COLO829 (cell line): ENCODE measurements at places on chromosomes 5 and 9.

DNA sequence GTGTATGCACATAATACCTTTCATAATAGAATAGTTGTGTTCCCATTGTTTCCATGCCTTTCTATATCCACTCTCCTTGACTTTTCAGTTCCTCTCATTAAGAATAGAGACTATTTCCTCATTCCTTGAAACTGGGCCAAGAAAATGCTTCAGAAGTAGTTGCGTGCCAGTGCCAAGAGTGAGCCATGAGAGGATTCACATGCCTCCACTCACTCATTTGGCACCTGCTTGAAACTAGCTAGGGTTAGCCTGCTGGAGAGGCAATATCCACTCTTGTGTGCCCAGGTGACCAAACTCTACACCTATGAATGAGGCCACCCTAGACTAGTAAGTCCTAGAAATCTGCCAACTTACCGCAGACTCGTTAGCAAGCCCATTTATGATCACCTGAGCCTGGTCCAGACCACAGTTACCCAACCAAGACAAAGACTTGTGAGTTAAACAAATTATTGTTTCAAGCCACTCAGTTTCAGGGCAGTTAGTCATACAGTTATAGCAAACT lies 276.3 kb downstream of the EPB41L4A start:
- no peak for DNase-seq

- DNase-seq: peak; percentile 92
Measured at GRCh38 chr9:136901516-136902258, 15.4 kb downstream of the TRAF2 start.

DNA sequence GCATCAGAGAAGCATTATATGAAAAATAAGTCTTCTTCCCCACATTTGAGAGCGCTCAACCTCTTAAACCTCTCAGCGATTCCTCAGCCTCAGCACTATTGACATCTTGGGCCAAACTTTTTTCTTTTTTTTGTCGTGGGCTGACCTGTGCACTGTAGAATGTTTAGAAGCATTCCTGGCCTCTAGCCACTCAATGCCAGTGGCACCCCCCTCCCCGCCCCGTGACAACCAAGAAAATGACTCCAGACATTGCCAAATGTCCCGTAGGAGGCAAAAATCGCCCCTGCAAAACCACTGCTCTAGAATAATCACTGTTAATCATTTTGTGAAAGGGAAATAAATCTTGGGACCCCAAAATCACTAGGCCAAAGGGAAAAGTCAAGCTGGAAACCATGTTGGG lies 129.1 kb upstream of the BOD1 start:
- no peak for DNase-seq

DNA sequence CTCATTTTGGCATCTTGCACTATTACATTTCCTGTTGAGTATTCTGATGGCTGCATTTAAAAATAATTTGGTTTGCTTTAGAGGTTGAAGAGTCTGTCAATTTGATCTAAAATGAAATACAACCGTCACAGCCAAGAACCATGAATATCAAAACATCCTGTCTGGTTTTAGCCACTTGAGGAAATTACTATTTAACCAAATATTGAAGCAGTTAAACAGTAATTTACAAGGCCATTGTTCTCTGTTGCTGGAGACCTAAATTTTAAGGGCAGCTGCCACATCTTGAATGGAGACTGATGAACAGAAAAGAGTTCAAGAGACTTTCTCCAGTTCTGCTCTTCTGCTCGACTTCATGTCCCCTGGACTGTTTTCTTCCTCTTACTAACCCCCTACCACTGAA lies 549.4 kb downstream of the LRRC70 start:
- no peak for DNase-seq

DNA sequence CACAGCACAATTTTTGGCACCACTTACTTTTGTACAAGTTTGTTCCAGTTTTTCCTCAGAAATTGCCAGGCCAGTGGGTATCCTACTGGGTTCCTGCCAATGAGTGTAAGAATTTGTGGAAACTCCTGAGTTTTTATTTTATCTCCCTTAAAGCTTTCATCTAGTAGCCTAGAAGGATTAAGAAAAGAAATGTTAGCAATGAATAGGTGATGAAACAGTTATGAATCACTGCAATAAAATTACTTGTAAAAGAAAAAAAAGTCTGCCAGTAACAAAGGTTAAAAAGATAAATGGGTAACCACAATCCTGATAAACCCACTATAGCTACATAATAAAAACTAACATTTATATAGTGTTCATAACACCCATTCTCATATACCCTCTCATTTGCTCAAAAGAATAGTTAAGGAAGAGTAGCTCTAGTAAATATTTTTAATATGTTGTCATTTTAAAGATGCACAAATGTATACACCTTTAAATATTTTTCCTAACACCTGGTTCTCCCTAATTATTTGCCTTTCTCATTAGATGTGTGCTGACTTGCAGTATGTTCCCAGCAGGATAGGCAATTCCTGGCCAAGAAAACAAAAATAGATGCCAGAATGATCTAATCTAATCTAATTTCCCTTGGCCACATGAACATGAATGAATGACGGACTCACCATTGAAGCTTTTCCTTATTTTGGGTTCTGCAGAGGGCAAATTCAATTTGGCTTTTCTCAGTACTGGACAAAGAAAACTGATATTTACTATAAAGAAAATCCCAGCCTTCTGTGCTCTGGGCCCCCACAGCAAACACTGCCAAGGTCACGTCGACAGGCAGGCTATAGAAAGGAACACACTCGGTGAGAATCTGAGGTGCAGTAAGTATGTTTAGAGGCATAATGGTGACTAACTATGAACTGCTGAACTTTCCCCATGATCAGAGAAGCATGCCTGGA lies 26.4 kb downstream of the ERAP1 start:
- peak; percentile 2 for DNase-seq

DNA sequence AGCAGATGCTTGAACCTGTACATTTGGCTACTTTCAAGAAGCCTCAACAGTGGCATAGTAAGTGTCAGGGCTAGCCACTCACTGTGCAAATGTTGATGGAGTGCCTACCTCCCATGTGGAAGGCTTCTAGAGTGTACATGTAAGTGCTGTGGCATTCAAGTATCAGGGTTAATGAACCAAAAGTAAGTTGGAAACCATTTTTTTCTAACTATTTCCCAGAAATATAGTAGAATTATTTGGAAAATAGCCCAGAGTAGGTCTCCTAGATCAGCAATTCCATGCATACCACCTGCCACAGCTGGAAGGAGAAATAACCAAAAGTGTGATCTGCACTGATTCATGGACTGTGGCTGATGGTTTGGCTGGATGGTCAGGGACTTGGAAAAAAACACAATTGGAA lies 53.3 kb downstream of the FOXD1 start:
- DNase-seq: no peak

- DNase-seq: no peak
Measured at GRCh38 chr5:112634166-112634565, 103.5 kb upstream of the APC start.

GRCh38 chr9:136732444-136733178 lies 10.1 kb downstream of the LCN10 start:
- DNase-seq: no peak

- DNase-seq: no peak
Measured at GRCh38 chr5:96990102-96990501, 54.2 kb downstream of the LNPEP start.

GRCh38 chr9:26369093-26369492 lies 523.5 kb downstream of the CAAP1 start:
- no peak for DNase-seq

- DNase-seq: no peak
Measured at GRCh38 chr5:83488821-83489220, 17.3 kb downstream of the VCAN start.

- DNase-seq: no peak
Measured at GRCh38 chr5:148831590-148832565, 5.5 kb downstream of the ADRB2 start.

- no peak for DNase-seq
Measured at GRCh38 chr9:70902171-70902570, 219.2 kb downstream of the TRPM3 start.

DNA sequence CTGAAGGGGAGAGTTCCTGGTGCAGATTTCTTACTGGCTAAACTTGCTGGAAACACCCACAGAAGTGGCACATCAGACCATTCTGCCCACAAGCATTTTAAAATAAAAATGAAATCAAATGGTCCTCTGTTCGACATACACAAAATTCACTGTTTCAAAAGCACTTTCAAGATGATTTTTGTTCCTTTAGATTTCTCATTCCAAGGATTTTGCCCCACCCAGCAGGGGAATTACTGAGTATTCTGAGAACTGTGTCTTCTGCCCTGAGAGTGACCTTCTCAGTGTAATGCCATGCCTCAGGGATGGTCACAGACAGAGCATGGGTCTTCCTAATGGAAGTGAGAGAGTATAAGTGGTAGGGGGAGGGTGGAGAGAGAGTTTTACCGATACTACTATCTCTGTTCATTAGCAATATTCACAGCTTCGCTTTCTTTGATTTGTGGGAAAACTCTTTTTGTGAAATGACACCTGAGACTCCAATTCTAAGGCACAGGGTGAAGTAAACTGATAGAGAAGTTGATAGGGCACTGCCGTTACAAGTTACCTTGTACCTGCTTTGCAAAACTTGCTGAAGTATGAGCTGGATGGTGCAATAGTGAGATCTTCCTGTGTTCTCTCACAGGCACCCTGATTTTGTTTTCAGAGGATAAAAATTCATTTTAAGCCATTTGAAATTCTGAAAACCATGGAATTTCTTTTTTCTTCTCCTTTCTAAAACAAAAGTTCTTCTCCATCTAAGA lies 95.8 kb upstream of the CD180 start:
- no peak for DNase-seq

DNA sequence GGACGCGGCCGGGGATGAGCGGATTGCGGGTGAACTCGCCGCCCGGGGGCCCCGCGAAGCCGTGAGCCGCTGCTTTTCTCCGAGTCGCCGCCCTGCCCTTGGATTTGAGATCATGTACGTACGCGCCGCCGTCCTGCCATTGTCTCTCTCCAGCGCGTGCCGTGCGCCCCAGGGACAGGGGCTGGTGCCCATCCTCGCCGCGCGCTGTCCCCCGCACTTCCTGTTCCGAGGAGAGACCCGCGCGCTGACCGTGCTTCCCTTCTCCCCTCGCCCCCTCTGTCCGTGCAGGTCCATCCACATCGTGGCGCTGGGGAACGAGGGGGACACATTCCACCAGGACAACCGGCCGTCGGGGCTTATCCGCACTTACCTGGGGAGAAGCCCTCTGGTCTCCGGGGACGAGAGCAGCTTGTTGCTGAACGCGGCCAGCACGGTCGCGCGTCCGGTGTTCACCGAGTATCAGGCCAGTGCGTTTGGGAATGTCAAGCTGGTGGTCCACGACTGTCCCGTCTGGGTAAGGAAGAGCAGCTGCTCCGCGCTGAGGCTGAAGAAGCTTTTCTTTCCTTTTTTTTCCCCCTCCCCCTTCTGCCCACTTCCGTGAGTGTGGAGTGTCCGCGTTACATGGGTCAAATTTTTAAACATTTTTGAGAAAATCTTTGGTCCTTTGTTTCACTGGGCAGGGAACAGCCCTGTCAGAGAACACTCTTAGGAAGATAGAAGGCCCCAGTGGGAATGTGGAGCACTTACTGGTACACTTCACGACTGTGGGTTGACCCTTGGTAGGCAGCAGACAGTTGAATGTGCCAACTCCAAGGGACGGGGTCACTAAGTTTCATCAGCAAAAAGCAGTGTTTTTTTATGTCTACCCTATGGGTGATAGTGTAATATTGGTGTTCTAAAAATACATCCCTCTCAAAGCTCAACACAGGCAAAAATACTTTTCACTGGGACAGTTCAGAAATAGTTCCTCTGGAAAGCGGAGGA lies 727 bp downstream of the RHOBTB3 start:
- no peak for DNase-seq

DNA sequence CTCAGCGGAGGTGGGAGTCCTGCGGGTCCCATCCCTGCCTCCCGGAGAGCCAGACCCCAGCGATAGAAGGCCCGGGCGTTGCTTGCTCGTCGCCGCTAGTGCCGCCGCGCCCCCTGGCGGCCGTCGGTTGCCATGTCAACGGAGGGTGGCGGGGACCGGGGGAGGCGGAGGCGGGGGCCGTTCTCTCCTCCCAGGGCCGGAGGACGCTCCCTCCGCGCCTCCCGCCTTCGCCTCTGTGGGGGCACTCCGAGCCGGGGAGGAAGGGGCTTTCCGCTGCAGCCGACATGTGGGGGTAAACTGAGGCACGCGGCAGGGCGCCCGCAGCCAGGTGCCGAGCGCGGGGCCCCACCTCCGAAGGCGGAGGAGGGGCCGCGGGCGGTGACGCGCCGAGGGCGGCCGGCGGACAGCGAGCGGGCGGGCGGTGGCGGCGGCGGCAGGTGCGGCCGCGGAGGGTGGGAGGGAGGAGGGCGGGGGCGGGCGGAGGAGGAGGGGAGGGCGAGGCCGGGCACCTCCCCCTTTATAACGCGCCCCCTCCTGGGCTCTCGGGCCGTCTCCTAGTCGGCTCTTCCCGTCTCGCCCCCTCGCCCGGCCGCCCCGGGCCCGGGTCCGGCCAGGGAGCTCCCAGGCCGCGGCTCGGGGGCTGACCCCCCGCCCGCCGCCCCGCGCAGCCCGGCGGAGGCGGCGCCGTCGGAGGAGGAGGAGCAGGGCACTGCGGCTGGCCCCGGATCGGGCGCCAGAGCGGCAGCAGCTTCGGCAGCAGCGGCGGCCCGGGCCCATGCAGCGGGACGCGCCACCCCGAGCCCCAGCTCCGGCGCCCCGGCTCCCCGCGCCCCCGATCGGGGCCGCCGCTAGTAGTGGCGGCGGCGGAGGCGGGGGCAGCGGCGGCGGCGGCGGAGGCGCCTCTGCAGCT lies 556 bp upstream of the CDK9 start:
- peak; percentile 92 for DNase-seq

DNA sequence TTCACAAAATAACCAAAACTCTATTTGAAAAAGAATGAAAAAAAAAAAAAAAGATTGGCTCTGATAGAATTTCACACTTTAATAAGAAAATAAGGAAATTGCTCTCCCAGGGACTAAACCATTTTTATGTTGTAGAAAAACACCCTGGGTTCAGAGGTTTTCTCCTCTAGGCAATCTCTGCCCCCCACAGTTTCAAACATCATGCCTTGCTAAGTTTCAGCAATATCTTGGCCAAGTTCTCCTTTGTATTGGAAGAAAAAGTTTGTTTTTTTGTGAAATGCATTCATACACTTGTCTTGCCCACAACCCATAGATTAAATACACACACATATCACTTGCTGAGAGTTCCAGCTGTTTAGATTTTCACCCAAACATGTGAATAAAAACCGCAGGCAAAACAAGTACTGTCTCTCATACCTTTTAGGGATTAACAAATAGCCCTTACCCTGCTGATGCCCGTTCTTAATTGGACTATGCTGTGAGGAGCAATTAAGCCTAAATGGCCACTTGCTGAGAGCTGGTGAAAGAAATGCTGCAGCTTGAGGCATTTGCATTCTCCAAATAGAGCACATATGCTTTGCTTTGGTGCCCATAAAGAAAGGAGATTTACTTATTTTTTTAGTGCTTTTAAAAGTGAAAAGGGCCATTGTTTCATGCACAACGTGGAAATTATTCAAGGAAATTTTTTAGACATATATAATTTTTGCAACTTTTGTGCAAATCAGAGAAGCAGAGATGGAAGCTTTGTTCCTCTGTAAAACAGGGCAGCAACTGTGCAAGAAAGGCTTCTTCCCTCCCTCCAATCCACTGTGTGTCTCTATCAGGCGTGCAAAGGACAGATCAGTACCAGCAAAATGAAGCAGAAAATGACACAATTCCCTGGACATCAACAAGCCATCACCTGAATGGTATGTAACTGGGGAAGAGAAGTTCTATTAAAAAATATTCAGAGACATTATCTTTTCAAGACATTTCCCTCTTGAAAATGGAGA lies 262.4 kb upstream of the KIF2A start:
- DNase-seq: no peak
